ENCODE measurements at places on chromosomes 6 and 20. TPM values are rescaled to one million over a fixed set of nuclear protein-coding genes. Genes with fewer than 3 reads are reported as not detected.

DNA sequence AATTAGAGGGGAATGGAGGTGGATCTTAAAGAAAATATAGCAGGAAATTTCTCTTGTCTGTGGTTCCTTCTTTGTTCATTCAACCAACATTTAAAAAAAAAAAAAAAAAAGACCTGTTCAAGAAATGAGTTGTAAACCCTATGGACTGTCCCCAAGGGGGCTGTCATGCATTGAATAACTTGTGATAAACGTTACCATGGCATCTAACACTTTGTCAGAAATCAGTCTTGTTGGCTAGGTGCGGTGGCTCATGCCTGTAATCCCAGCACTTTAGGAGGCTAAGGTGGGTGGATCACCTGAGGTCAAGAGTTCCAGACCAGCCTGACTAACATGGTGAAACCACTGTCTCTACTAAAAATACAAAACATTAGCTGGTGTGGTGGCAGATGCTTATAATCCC, 381.7 kb downstream of the BCKDHB start:
- no peak for DNase-seq
- H3K4me1 ChIP-seq = no peaks in the 10 kb centered on the region
- no peaks in the 10 kb centered on the region for H3K27me3 ChIP-seq
- H3K36me3 ChIP-seq = no peaks in the 10 kb centered on the region

DNA sequence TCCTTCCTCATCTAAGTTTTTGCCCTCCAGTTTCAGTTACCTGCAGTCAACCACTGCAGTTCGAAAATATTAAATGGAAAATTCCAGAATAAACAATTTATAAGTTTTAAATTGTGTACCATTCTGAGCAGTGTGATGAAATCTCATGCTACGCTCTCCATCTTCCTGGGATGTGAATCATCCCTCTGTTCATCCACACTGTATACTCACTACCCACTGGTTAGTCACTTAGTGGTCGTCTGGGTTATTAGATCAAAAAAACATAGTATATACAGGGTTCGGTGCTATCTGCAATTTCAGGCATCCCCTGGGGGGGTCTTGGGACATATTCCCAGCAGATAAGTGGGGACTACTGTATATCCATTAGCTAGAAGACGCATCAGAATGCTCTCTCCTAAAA, 151.9 kb upstream of the SLC22A16 start:
- H3K36me3 ChIP-seq = no peaks in the 10 kb centered on the region
- H3K27ac ChIP-seq = no peak overlapping the region
- no peak for DNase-seq
- no peak overlapping the region for H3K4me3 ChIP-seq

Gene ADAM33
- 29.0 TPM for total RNA-seq

GRCh38 chr20:56429502-56429901, 17.4 kb downstream of the CASS4 start:
- H3K27me3 ChIP-seq = no peaks in the 10 kb centered on the region
- H3K4me3 ChIP-seq = no peak overlapping the region
- no peak overlapping the region for H3K27ac ChIP-seq
- H3K36me3 ChIP-seq = no peaks in the 10 kb centered on the region
- no peak for DNase-seq

DNA sequence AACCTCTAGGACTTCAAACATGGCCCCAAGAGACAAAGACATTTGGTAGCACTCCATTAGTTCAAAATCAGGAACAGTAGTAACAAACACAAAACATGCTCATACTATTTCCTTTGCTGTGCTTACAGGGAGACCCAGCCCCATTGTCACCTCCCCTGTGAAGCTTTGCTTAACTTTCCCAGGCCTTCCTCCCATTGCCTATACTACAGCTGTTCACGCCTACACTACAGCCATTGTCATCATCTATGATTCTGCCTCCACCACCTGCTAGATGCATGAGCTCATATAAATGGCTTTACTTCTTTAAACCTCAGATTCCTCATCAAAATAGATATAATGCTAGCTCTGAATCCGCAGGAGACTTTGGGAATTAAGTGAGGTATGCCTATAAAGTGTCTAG, 8.7 kb downstream of the PHACTR1 start:
- H3K27me3 ChIP-seq = no peaks in the 10 kb centered on the region
- DNase-seq = no peak
- H3K27ac ChIP-seq = no peak overlapping the region
- H3K4me3 ChIP-seq = no peak overlapping the region
- no peaks in the 10 kb centered on the region for H3K36me3 ChIP-seq

DNA sequence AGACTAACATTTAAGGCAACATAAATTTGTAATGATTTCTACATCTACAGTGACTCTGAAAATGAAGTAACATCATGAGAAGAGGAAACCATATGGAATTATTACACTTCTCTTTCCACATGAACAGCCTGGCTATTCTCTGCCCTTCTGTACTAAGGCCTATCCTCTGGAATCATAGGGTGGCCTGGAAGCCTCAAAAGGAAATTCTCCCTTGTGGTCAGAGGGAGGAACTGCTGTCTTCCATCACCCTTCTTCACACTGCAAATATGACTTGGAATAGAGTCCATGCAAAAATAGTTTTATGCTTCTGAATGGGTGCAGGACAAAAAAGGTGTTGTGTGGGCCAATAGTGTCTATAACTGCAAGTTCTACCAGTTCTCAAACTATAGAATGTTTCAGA, 44.6 kb upstream of the SH3BGRL2 start:
- H3K27ac ChIP-seq = no peak overlapping the region
- DNase-seq = no peak
- no peaks in the 10 kb centered on the region for H3K4me1 ChIP-seq
- H3K27me3 ChIP-seq = no peaks in the 10 kb centered on the region
- H3K36me3 ChIP-seq = no peaks in the 10 kb centered on the region

Gene OVOL2
- total RNA-seq = 15.8 TPM

DNA sequence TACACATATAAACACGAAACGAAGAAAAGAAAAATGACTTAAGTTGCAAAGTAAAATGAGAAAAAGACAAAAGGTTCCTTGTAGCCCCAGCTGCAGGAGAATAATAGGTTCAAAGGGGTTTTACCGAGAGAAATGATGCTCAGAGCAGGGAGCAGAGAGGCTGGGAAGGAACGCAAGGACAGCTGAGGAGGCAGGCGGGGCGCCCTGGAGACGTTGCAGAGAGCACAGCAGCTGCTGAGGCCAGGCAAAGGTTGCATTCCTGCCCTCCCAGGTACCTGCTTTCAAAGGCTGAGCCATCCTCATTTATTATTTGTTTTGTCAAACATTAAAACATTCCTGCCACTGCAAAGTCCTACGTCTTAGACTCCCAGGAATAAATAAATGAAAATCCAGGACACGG, 16.2 kb upstream of the VAPB start:
- H3K27ac ChIP-seq = no peak overlapping the region
- DNase-seq = no peak
- no peaks in the 10 kb centered on the region for H3K27me3 ChIP-seq
- no peaks in the 10 kb centered on the region for H3K36me3 ChIP-seq

- H3K27ac ChIP-seq = no peak overlapping the region
- H3K36me3 ChIP-seq = no peaks in the 10 kb centered on the region
- no peaks in the 10 kb centered on the region for H3K4me1 ChIP-seq
- DNase-seq = no peak
- H3K27me3 ChIP-seq = no peaks in the 10 kb centered on the region
Measured at GRCh38 chr20:29689411-29690225, 1567.8 kb upstream of the DEFB115 start.

GRCh38 chr6:90496258-90497016, 90.4 kb downstream of the MAP3K7 start:
- H3K4me3 ChIP-seq = no peak overlapping the region
- no peak for DNase-seq
- H3K36me3 ChIP-seq = no peaks in the 10 kb centered on the region
- no peaks in the 10 kb centered on the region for H3K27me3 ChIP-seq
- H3K4me1 ChIP-seq = no peaks in the 10 kb centered on the region

- no peaks in the 10 kb centered on the region for H3K36me3 ChIP-seq
- H3K4me1 ChIP-seq = no peaks in the 10 kb centered on the region
- H3K27ac ChIP-seq = no peak overlapping the region
Measured at GRCh38 chr6:163170294-163170883, 244.1 kb upstream of the QKI start.

DNA sequence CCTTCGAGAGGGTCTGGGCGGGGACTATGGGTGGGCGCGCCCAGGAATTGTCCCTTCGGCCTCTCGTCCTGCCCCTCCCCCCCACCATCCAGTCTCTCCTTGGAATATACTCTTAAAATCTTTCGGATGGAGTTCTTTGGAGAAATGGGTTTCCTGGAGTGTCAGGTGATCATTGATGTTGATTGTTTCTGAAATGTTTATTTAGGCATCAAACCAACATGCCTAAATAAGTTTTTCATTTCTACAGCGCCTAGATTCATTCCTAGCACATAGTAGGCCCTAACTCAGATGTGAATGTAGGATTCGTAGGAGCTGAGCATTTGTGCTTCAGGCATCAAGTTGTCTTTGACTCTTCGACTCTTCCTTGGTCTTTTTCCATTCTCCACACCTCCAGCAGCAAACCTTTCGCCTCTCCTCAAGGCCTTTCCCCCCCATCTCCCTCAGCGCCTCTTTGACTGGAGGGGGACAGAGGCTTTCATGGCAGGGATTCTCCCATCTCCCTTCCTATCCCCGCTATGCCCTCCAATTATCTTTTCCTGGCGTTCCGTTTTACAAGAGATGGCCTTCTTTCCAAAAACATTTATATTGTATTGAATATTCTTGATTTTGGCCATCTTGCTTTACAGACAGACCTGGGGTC, 610 bp downstream of the CASP8AP2 start:
- peaks cover 12% of the 10 kb centered on the region for H3K4me1 ChIP-seq
- H3K27me3 ChIP-seq = no peaks in the 10 kb centered on the region
- peak overlapping the region; percentile 79 for H3K27ac ChIP-seq
- H3K36me3 ChIP-seq = no peaks in the 10 kb centered on the region

Gene MYL9
- 16.9 TPM for total RNA-seq

DNA sequence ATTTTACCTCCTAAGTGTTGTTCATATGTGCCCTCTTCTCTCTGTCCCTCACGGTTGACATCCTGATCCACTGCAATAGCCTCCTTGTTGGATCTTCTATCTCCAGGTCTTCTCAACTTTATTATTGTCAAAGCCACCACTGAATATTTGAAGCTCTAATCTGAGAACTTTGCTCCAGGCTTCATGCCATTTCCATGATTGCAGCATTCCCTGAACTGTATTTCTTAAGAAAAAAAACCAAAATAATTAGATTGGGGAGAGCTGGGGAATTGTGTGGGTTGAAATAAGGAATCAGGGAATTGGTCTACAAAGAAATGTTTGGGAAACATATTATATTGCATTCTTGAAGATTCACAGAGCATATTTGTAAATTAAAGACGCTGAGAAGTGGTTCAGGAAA, 2.5 kb upstream of the STX7 start:
- no peak overlapping the region for H3K4me3 ChIP-seq
- no peaks in the 10 kb centered on the region for H3K36me3 ChIP-seq
- peaks cover 11% of the 10 kb centered on the region for H3K4me1 ChIP-seq
- no peak overlapping the region for H3K27ac ChIP-seq

Gene SLCO4A1
- total RNA-seq = 2.6 TPM

Gene E2F1
- not detected for total RNA-seq

Gene SOX4
- total RNA-seq = 20.0 TPM

DNA sequence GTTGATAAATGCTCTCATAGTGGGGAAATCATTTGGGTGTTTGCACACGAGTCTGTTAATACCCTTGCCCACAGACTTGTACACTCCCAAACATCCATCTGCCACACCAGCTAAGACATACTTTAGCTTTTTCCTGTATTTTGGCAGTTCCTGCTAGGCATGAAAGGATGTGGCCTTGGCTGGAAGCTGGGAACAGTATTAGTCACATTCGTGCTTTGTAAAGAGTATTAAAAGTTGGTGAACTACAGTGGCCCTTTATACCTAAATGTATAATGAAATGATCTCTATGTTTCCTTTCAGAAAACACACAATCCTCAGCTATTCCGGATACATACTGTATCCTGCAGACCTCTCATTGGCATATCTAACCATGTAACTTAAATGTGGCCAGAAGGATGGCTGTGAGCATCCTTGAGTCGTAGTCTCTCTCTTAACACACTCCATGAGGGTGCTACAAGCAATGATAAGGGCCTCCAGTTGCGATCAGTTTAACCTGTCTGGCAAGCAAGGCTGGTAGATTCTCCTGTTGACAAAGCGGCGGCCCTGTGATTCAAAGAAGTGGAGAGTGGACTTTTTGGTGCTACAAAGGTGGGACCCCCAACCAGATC, 1.5 kb downstream of the LEMD2 start:
- peaks cover 15% of the 10 kb centered on the region for H3K36me3 ChIP-seq
- H3K27me3 ChIP-seq = no peaks in the 10 kb centered on the region
- peak overlapping the region; percentile 86 for H3K27ac ChIP-seq
- peak overlapping the region; percentile 83 for H3K4me3 ChIP-seq
- peaks cover 38% of the 10 kb centered on the region for H3K4me1 ChIP-seq
- DNase-seq = no peak

DNA sequence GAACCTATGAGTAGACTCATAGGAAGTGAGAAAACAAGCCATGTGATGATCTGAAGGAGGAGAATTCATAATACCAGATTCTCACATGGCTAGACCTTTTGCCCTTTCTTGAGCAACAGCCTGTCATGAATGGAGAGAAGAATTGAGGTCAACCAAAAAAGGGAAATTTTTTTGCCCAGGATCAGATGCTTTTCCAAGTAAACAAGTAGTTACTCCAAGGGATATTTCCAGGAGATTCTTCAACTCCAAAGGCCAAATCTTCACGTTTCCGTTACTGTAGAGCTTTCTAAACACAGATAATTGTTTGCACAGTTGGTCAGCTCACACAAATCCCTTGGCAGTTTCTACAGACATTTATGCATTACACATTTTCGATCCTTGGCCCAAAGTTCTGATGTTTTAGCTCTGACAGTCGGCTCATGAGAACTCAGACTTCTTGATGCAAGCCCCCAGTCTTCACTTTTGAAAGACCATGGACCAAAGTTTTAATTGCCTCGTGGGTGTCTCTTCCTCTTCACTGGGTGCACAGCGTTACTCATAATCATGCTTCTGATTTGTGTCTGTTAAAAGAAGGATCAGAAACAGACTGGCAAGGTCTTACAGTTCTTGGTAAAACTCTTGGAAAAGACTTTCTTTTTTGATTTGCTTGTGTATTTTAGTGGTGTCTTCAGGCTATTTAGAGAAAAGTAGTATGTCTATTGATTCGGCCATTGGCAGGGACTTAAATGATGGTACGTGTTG, 115.0 kb downstream of the TSHZ2 start:
- H3K36me3 ChIP-seq = no peaks in the 10 kb centered on the region
- no peak overlapping the region for H3K4me3 ChIP-seq
- DNase-seq = no peak

Gene ANKEF1
- total RNA-seq = 5.9 TPM

DNA sequence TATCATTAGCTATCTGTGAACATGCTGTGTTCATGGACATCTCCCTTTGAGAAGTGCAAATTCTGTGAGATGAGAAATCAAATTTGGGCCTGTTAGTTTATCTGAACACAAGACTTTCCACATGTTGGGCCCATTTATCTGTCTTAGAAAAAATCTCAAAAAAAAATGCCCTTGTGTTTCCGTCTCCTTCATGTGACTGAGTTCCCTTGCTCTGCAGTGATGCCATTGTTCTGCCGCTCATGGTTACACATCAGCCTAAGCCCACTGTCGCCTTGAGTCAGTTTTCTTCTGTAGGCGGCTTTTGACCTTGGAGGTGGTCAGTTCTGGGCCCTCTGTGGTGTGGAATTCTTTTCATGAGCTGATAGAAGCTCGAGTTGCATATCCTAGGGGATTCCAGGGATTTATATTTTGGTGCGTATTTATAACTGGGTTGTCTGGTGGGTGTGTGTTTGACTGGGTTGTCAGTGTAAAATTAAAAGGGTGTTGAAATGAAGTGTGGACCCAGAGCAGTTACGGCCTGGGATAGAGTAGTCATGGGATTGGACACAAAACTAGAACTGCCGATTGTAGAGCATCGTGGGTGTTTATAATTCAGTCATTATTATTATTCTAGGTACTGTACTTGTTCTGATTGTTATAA, 156.7 kb downstream of the JARID2 start:
- no peaks in the 10 kb centered on the region for H3K27me3 ChIP-seq
- no peak for DNase-seq
- H3K36me3 ChIP-seq = no peaks in the 10 kb centered on the region
- H3K27ac ChIP-seq = no peak overlapping the region
- H3K4me3 ChIP-seq = no peak overlapping the region

Measured in body of pancreas (tissue), 4 donors.